ENCODE measurements at places on chromosomes 2 and 18.

DNA sequence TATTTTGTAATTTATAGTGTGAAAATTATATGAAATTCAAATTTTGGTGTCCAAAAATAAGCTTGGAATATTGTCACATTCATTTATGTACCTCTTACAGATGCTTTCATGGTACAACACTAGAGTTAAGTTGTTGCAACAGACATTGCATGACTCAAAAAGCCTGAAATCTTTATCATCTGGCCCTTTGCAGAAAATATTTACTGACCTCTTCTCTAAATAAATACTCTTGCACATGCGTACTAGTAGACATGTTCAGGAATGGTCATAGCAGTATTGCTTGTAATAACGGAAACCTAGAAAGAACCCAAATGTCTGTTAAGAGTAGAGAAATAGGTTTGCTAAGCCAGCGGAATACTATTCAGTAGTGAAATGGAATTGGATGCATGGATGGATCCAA lies 60.4 kb downstream of the GALNT1 start:
- DNase-seq: no peak

DNA sequence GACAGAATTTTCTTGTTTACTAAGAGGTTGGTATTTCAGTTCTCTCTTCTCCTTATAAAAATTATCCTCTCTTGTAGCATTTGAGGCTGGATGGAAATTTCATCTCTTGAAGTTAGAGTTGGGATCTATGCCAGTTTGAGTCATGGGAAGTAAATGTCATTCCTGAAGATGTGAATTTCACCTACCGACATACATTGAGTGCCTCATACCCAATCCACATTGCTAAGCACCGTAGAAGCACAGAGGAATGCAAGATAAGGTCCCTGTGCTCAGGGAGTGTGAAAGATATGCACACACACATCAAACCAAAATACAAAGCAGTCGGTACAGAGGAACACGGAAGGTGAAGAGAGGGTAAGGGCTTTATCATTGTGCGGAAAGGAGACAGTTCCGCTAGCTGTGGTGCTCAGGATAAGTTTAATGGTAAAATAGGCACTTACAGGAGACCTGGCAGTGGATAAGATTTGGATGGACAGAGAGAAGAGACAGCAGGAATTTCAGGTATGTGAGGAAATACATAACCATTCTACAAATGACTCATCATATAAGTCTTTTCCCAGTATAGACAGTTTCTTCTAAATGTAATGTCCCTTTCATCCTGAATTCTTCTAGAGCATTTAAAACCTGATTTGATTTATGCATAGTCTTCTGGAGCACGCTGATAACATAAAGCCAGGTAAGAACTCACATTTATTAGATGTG lies 205.3 kb upstream of the ST6GAL2 start:
- no peak for DNase-seq

GRCh38 chr2:239445771-239446524 lies 45.1 kb upstream of the HDAC4 start:
- no peak for DNase-seq

GRCh38 chr2:181243319-181243718 lies 213.9 kb upstream of the ITGA4 start:
- DNase-seq: no peak

DNA sequence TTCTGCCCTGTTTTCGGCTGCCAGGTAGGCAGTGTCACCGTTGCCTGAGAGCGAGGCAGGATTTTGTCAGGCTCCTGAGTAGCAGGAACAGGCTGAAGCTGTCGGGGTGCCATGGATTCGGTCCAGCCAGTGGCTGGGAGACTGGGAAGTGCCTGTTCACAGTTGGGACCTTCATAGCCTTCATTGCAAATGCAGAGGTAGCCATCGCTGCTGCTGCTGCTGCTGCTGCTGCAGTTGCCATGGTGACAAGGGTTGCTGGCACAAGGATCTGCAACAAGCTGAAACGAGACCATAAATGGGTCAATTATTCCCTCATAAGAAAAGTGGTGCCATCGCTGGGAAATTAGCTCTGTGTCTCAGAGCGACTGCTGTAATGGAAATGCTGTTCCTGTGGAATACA lies 122.7 kb downstream of the DNER start:
- no peak for DNase-seq

- no peak for DNase-seq
These were observed 42.0 kb downstream of the CCDC148 start for GRCh38 chr2:158414538-158414937.

- no peak for DNase-seq
These were observed 833 bp downstream of the AFG3L2 start for GRCh38 chr18:12376034-12376753.

DNA sequence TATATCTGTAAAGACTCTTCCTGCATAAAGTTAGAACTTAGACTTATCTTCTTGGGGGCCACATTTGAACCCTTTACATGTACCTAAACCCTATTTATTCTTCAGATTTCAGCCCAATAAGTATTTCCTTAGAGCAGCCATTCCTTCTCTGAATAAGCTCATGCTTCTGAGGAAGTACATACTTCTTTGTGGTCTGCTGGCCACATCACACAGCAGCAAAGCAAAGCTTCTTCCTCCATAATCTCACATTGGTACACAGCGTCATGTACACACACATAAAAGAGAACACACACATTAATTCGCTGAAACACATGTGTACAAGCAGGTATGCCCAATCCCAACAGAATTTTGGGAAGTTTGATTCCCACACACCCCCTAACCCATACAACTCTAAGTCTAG lies 331.0 kb downstream of the CDH2 start:
- DNase-seq: no peak

GRCh38 chr2:134836986-134837385 lies 1.4 kb upstream of the ACMSD start:
- no peak for DNase-seq

DNA sequence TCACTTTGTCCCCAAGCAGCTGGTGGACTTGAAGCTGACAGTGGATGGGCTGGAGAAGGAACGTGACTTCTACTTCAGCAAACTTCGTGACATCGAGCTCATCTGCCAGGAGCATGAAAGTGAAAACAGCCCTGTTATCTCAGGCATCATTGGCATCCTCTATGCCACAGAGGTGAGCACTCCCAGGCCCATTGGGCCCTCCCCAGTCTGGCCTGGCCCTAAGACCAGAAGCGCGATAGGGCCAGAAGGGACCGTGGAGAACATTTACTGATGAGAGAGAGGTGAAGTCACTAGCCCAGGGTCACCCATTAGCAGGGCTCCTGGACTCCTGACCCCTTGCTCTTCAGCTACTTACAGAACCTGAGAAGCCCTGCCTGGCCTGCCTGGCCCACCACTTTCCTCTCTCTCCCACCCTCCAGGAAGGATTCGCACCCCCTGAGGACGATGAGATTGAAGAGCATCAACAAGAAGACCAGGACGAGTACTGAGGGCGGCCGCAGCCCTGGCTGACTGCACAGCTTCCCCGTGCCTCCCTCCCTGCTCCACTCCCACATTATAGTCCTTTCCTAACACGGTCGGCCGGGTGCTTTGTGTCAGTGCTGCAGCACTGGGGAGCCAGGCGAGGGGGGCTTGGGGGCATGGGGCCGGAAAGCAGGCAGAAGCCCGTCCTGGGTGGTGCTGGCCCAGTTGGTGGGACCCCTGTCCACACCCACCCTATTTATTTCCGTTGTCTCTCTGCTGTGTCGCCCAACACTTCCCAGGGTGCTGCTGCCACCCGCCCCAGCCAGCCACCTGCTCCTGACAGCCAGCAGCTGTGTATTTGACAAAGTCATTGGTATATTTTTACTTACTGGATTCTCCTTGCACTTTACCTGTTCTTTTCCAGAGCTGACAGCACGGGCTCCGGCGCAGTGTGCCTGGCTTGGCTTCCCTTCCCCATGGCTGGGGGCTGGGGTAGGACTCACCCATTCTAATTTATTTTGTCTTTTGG lies 6.6 kb upstream of the TMEM214 start:
- DNase-seq: no peak

- no peak for DNase-seq
These were observed 108.1 kb downstream of the NUP35 start for GRCh38 chr2:183232161-183232865.

DNA sequence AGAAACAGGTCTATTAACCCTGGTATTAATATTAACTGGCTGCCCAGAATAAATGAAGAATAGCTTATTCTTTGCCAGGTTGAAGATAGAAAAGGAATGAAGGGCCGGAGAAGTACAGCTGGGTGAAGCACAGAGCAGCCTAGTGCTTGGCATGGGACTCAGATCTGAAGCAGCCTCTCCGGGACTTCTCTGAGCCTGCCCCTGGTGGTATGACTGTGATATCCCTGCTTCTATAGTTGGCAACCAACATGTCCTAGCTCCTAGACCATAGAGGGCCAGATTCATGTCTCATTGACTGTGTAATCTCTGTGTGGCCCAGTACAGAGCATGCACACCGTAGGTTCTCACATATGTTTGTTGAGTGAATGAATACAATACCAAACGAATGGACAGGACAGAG lies 107.8 kb downstream of the MSH2 start:
- DNase-seq: no peak

- no peak for DNase-seq
These were observed 5.2 kb downstream of the TTC39C start for GRCh38 chr18:24019641-24020331.

- no peak for DNase-seq
These were observed 20.3 kb downstream of the ITPRID2 start for GRCh38 chr2:181911830-181912229.

GRCh38 chr2:236628256-236628901 lies 58.8 kb downstream of the ACKR3 start:
- DNase-seq: no peak

DNA sequence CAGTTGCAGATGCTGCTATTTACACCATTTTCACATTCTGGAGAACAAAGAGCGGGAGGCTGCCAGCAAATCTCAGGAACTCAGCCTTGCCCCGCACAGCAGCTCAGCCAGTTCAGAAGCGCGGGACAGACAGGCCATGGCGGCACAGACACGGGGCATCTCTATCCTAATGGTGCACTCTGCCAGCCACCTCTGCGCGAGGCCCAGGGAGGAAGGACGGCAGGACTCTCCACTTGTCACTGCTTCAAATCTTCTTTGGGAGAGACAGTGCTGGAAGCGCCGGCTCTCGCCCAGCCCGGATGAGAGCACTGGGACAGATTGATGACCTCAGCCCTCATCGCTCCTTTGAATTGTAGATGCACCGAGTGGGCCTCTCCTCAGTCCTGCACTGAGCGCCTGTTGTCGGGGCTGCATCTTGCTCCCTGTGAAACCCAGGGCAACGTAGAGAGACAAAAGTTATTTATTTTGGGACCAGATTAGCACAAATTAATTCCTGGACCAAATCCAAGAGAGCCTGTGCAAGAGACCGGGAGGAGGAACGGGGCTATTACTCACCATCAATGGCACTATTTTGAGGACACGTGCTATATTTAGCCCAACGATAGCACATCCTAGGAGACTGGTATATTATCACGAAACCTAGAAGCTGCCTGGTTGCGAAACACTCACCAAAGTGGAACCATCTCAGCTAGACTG lies 211.4 kb upstream of the SMIM21 start:
- no peak for DNase-seq

- DNase-seq: no peak
These were observed 231.5 kb downstream of the PTH2R start for GRCh38 chr2:208638059-208638458.

GRCh38 chr2:146527166-146527565 lies 1317.7 kb upstream of the ACVR2A start:
- no peak for DNase-seq

DNA sequence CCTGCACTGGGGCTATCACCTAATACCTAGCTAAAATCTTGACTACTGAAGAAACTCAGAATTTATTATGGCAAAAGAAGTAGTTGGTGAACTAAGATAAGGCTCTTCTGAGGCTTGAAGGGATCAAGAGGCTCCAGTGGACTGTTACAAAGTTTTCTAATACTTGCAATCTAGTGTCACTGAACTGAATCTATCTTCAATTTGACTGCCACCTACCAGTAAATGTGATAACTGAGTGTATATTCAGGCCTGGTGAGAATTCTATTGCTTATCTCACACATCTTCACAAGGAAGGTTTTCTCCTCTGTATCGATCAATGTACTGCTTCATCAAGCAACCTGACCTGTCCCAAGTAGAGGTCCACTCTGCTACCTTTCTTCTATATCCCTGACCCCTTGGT lies 40.8 kb downstream of the DARS1 start:
- no peak for DNase-seq

GRCh38 chr2:133062931-133063665 lies 393.1 kb upstream of the LYPD1 start:
- no peak for DNase-seq

DNA sequence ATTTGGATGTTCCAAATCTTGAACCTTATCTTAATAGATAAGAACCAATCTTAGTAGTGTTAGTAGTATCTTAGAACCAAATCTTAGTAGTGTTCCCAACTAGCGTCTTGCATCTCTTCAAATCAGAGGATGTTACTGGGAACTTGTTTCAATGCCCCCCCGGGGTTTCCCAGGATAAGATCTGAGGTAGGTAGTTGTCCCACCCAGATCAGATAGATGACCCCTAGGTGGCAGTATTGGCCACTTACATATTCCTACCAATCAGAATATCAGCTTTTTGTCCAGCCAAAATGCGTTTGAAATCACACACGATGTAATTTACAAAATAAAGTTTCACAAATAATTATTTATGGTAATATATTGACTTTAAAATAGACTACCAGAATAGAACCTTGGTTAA lies 314.8 kb downstream of the MBD2 start:
- peak; percentile 36 for DNase-seq

DNA sequence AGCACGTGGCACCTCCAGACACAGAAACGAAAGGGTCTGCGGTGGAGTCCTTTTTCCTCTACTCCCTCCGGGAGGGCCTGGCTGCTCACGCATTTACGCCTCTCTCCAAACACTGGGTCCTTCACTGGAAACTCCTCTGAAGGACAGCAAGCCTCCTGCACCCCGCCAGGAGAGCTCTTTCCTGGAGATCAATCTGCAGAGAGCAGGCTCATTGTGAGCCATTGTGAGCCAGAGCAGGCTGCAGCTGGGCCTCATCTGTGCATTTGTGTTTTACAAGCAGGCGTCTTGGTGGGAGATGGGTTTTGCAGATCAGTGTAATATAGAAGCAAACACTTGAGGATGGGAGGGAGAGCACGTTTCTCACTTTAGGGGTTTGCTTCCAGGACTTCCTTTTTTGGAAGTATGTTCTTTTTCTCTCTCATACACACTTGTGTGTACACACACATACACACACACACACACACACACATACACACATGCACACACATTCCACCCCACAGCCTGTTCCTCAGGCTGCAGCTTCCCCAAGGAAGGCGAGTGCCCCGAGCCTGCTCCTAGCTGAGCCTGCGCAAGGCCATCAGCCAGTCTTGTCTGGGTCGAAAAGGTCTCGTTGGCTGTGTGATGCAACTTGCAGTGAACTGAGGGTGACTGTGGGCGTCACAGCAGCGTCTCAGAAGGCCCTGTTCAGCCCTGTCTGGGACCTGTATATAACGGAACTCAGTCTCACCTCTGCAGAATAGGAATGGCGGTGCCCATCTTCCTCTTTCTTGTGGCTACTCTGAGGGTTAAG lies 163.5 kb downstream of the GLI2 start:
- DNase-seq: no peak

GRCh38 chr2:241029599-241030332 lies 31.3 kb downstream of the SNED1 start:
- no peak for DNase-seq

GRCh38 chr18:76203552-76203951 lies 291.5 kb downstream of the ZNF516 start:
- DNase-seq: no peak

Data from WTC11 (cell line).